ENCODE measurements at places on chromosomes 2 and 18.

GRCh38 chr18:41326311-41326710 lies 628.7 kb upstream of the PIK3C3 start:
- no peak for DNase-seq

- DNase-seq, result no peak
These were observed 30.6 kb downstream of the TMEM17 start for GRCh38 chr2:62475172-62476011.

- DNase-seq, result no peak
These were observed 543.8 kb downstream of the ERBB4 start for GRCh38 chr2:211994806-211995205.

- no peak for DNase-seq
These were observed 56.6 kb downstream of the AGPS start for GRCh38 chr2:177449159-177449558.

DNA sequence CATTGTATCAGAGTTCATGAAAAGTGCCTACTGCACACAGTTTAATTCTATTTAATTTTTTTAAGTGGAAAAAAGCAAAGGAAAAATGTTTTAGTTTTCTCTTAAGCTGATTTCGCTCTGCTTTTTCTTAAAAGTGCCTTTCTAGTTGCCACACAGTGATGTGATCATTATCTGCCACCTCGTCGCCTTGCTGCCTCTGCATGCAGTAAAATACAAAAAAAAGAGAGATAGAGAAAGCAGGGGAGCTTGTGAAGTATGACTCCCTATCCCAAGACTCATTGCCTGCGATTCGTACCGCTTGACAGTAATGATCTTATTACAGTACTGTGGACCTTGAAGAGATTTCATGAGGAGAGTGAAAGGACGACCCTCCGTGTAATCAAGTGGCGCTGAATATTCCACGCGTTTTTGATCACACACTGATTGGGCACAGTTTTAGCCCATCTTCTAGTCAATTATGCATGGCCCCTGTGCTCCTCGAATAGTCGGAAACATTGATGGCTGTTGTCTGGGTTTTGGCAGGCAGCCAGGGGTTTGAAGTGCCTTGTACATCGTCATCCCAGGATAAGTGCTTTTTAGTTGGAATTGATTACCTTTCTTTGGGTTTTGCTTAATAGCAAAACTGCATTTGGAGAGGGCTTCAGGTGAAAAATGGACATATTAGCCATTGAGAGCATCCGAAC lies 188.3 kb downstream of the GBX2 start:
- no peak for DNase-seq

DNA sequence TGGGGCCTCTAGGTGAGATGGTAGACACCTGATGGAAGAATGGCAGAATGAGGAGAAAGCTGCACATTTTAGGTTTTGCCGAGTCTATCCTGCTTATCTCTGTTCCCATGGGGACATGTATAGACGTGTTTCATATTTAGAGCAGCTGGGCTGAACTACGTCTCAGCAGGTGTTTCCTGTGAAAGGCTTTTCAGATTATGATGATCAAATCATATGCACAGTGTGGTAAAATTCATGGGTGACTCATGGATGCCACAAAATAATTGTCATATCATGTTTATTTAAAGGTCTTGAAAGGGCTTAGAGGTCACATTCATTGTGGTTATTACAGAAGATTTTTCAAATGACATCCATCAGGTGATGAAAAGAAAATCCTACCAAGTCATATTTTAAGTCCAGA lies 90.5 kb downstream of the ICOS start:
- peak; percentile 30 for DNase-seq

DNA sequence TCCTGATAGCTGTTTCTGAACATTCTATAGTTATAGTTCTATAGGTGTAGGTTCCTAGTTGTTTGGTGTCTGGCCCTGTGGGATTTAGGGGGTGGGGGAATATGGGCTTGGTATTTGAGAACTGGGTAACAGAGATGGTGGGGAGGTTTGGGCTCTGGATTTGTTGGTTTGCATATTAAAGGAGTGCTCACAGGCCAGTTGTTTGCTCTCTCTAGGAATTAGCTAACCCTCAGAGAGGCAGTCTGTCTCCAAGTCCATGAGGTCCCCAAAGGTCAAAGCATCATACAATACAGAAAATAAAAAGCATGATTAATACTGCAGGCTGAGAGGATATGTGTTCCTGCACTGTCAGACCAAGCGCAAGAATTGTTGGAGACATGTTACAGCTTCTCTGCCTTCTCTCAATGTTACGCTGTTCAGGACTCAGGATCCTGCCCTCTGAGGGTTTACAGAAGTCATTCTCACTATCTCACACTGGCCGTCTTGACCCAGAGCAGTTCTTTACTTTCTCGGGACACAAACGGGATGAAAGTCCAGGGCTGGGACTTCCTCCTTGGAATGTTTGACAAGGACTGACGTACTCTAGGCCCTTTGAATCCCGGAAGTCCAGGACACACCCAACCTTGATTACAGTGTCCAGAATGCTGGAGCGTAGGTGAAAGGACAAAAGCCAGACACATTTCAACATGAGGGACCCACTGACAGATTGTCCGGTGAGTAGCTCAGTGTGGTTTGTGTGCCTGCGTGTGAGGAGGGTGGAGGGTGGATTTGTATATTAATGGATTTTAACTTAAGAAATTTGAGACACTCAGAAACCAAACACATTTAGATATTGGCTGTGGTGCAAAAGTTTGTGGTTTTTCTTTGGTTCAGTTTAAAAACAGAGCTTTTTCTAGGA lies at the start of gene NOSTRIN:
Gene NOSTRIN, plus strand, starts transcription at position 677 of the 898 bp plus-strand sequence. Its CDS starts 10 bp downstream, at position 687.
- no peak for DNase-seq

DNA sequence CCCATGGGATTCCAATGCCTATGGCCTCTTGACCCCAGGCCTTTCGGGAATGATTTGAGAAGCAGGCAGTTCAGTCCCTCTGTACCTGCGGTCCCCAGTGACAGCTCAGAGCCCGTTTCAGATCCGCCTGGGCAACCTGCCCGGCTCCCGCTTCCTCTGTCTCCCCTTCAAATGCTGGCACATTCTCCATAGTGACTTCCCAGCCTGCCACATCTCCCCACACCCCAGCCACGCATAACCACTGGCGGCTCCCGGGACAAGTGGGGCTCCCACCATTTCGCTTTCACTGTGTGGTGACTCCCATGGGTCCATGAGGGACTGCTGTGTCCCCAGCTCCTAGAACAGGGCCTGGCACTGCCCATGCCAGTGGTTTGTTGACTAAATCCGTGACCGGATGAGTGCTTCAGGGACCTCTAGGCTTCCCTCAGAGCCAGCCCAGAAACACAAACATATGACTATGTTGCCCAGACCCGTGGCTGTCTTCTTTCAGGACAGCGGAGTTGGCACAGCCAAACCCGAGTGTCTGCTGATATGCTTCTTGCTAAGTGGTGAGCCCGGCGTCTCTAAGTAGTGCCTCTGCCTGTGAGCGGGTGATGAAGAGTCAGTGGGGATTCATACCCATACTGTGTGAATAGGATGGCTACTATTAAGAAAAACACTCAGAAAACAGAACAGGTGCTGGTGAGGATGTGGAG lies 91.2 kb downstream of the GLI2 start:
- no peak for DNase-seq

- peak; percentile 56 for DNase-seq
These were observed 48.9 kb downstream of the TGIF1 start for GRCh38 chr18:3498698-3499471.

DNA sequence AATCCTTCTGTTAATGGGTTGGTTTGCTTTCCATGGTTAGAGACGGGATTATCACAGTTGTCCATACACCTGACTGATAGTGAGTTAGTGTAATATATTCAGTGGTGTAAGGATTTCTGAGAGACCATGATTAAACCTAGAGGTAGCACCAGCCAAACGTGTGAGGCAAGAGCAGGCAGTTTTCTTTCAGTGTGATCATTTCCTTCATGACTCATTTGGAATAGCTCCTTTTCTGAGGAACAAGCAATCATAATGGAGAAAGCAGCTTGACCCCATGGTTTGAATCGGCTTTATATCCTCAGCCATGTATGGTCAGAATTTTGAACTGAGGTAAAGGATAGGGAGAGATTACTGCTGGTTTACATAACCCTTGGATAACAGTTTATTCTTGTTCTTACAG lies 2.9 kb downstream of the MXD1 start:
- no peak for DNase-seq

DNA sequence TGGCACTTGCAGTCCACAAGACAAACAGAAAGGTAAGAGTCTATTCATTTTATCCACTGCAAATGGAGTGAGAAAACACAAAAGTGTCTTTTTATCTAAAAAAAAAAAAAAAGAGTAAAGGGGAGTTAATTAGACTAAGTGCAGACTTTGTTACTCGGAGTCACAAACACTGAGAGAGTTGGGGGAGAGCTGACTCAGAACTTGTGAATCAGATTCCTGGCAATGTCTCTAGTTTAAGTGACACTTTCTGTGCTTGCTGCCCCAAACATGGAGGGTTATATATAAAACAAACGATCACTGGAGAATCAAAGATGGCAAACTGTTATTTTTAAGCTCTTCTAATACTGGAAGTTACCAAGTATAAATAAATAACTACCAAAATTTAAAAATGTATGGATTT lies 505.8 kb upstream of the NRP2 start:
- no peak for DNase-seq

- no peak for DNase-seq
These were observed 35.0 kb upstream of the DSC1 start for GRCh38 chr18:31197676-31198075.

GRCh38 chr2:179581605-179582004 lies 279.8 kb downstream of the ZNF385B start:
- no peak for DNase-seq

GRCh38 chr18:80074697-80075096 lies 34.4 kb upstream of the ADNP2 start:
- no peak for DNase-seq

GRCh38 chr2:233039212-233039845 lies 6.9 kb downstream of the NEU2 start:
- DNase-seq, result no peak

- no peak for DNase-seq
These were observed 12.1 kb downstream of the SP3 start for GRCh38 chr2:173953047-173953424.

- no peak for DNase-seq
These were observed 63.3 kb downstream of the SFXN5 start for GRCh38 chr2:73007991-73008765.

GRCh38 chr2:136238286-136239078 lies 120.5 kb upstream of the CXCR4 start:
- peak; percentile 77 for DNase-seq

DNA sequence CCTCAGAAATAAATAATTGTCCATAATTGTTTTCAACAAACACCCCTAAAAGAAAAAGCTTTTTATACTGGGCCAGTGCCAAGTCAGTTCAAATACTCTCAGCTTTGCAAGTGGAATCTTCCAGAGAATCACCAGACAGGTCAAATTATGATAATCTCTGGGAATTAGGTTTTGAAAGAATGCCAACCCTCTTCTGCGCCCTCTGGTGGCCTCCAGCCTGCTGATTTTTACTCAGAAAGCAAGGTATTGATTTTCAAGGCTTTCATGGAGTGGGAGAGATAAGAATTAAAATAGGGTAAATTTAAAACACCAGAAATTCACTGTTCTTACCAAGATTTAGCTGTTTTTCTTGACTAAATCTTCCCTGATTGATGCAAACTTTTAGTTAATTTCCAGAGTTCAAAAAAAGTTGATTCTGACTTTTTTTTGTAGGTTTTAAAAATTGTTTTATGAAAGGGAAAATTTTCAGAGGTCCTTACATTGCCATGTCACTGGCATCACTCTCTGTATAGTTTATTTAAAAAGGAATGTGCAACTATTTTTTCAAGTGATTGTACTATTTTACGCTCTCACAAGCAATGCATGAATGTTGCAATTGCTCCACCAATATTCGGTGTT lies 282.9 kb upstream of the TNP1 start:
- DNase-seq, result no peak

DNA sequence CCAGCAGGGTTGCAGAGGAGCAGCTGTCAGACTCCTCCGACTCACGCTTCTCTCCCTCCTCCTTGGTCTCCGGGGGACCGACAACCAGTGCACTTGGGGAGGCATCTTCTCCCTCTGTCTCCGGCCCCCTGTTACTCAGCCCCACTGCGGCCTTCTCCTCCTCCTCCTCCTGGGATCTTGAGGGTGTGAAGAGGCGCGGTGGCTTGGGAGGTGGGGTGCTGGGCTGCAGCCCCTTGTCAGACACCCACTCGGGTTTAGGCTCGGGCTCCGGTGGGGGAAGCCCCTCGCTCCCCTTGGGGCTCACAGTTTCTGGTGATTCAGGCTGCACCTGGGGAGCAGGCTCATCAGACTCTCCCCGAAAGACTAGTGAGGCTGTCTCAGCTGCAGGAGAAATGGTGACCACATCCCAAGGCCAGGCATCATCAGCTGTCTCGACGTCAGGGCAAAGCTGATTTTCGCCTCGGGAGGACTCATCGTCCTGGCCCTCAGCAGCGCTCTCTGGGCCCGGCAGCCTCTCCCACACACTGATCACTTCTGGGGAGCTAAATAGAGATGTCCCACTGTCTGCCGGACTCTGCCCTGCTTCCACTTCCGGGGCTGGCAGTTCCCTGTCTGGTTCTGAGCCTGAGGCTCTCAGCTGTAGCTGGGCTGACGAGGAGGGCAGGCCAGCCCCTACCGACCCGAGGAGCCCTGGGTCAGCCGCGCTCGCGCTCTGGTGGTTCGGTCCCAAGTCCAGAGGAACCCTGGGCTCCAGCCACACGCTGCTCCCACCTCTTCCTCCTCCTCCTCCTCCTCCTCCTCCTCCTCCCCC lies 9.0 kb upstream of the SFXN5 start:
- no peak for DNase-seq

DNA sequence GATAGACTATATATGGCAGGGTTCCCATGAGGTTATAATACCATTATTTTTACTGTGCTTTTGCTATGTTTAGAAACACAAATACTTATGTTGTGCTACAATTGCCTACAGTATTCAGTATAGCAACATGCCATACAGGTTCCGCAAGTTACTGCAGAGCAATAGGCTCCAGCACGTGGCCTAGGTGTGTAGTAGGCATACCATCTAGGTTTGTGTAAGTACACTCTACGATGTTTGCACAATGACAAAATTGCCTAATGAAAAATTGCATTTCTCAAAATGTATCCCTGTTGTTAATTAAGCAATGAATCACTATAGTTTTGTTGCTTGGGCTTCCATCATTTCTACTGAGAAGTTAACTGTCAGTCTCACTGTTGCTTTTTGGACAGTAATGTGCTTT lies 9.8 kb downstream of the CD302 start:
- DNase-seq, result no peak

GRCh38 chr2:219551441-219552381 lies 7.9 kb downstream of the TMEM198 start:
- DNase-seq, result peak; percentile 22

GRCh38 chr18:49011291-49011746 lies 60.6 kb upstream of the SMAD7 start:
- DNase-seq, result no peak

- DNase-seq, result peak; percentile 63
These were observed 617 bp downstream of the CCDC142 start for GRCh38 chr2:74481961-74482800.

DNA sequence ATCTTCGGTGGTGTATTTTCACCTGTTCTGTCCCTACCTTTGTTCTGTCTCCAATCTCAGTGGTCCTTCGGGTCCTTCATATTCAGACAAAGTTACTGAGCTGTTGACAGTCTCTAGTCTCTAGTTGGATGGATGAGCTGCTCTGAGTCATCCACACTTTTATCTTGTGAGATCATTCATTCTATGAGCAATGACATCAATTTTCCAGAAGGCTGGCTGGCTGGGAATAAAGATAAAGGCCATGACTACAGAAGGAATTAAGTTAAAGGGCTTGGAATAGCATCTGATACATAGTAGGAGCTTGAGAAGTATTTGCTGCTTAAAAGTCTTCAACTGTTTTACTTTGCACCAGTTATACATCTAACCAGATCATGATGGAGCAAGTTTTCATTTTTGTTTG lies 43.1 kb upstream of the SLC39A10 start:
- no peak for DNase-seq

GRCh38 chr2:209495855-209496585 lies 72.2 kb downstream of the MAP2 start:
- DNase-seq, result no peak

Data from germinal center (tissue), 1 donor.